K562 (cell line): ENCODE measurements at places on chromosomes 12 and 14.
A peak's percentile ranks its signal among the peaks of the same experiment; 100 is the strongest.

GRCh38 chr14:90447720-90448497, 51.1 kb downstream of the CALM1 start:
- peak; percentile 60 for DNase-seq

GRCh38 chr14:69692594-69692993, 74.3 kb upstream of the SRSF5 start:
- DNase-seq, result no peak

DNA sequence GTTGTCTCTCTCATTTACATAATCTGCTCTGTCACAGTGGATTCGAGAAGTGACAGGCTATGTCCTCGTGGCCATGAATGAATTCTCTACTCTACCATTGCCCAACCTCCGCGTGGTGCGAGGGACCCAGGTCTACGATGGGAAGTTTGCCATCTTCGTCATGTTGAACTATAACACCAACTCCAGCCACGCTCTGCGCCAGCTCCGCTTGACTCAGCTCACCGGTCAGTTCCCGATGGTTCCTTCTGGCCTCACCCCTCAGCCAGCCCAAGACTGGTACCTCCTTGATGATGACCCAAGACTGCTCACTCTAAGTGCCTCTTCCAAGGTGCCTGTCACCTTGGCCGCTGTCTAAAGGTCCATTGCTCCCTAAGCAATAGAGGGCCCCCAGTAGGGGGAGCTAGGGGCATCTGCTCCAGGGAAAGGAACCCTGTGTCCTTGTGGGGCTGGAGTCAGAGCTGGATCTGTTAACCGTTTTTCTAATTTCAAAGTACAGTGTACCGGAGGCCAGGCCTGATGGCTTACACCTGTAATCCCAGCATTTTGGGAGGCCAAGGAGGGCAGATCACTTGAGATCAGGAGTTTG, 5.1 kb downstream of the ERBB3 start:
- DNase-seq, result peak; percentile 63

- no peak for DNase-seq
Observed at GRCh38 chr14:105155681-105156413, 12.7 kb downstream of the JAG2 start.
